ENCODE measurements at places on chromosomes 3 and 15. TPM values are rescaled to one million over a fixed set of nuclear protein-coding genes. Genes with fewer than 3 reads are reported as not detected.
A peak's percentile ranks its signal among the peaks of the same experiment; 100 is the strongest.

Gene ZKSCAN7
- 7.9 TPM for total RNA-seq

Gene LOXL1
- total RNA-seq, result 33.2 TPM

Gene MEIS2
- 50.9 TPM for total RNA-seq

Gene CLK3
- total RNA-seq, result 66.3 TPM

Gene OR5K2
- total RNA-seq, result not detected

Gene KPNA1
- 64.5 TPM for total RNA-seq

Gene TRIM42
- not detected for total RNA-seq

Gene CDHR4
- 0.54 TPM for total RNA-seq

Gene PGBD4
- total RNA-seq, result 1.8 TPM

Gene DPPA2
- total RNA-seq, result 0.19 TPM

DNA sequence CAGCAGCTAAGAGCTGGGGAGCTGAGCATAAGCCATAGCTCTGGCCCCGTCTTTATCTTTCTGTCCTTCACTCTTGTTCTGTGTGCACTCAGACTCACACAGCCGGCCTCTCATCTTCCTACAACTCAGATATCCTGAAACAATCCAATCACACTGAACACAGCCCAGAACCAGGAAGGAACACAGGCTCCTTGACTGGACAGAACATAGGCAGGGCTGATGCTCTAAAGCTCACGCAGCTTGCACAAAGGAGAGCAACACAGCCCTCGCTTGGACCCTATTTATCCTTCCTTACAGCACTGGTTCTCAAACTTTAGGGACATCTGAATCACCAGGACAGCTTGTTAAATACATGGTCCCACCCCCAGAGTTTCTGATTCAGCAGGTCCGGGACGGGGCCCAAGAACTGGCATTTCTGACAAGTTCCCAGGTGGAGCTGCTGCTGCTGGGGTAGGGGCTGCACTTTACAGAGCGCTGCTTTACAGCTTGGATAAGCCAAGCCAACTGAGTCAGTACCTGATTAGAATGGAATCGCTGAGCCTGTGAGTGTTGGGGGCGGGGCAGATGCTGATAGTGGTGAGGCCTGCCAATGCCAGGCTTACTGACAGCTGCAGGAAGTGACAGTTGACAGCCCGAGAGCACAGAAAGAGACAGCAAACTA is 65.1 kb downstream of the MRPL46 start:
- H3K36me3 ChIP-seq, result no peaks in the 10 kb centered on the region
- no peak for DNase-seq
- H3K27me3 ChIP-seq, result no peaks in the 10 kb centered on the region
- H3K4me3 ChIP-seq, result no peak overlapping the region
- H3K27ac ChIP-seq, result no peak overlapping the region

- H3K27ac ChIP-seq, result no peak overlapping the region
- H3K4me3 ChIP-seq, result no peak overlapping the region
- H3K36me3 ChIP-seq, result no peaks in the 10 kb centered on the region
- no peaks in the 10 kb centered on the region for H3K27me3 ChIP-seq
Observed at GRCh38 chr15:79122991-79123390, 32.4 kb upstream of the RASGRF1 start.

- H3K36me3 ChIP-seq, result no peaks in the 10 kb centered on the region
- DNase-seq, result no peak
- no peak overlapping the region for H3K27ac ChIP-seq
- peaks cover 2% of the 10 kb centered on the region for H3K4me1 ChIP-seq
Observed at GRCh38 chr3:133871368-133872090, 24.2 kb downstream of the RAB6B start.

DNA sequence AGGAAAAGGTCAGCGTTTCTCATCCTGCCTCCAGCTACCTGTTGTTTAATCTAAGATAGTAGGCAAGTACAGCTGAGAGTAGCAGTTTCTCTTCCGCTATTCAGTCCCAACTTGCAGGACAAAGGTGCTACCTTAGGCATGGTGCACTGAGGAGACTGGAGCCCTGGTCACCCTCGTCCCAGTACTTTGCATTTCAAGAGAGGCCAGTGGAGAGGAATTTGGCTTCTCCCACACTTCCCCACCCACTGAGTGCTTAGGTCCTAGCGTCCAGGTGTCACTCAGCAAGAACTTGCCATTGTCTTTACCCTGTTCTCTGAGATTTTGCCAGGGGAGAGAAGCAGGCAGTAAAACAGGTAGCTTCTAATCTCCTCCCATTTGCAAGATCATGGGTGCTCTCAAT is 12.5 kb upstream of the RPN1 start:
- H3K4me3 ChIP-seq, result no peak overlapping the region
- H3K4me1 ChIP-seq, result no peaks in the 10 kb centered on the region
- no peak for DNase-seq
- H3K27ac ChIP-seq, result no peak overlapping the region
- H3K36me3 ChIP-seq, result no peaks in the 10 kb centered on the region

GRCh38 chr3:64664397-64664796 is 23.4 kb downstream of the ADAMTS9 start:
- DNase-seq, result no peak
- H3K36me3 ChIP-seq, result no peaks in the 10 kb centered on the region
- peaks cover 14% of the 10 kb centered on the region for H3K4me1 ChIP-seq
- H3K27ac ChIP-seq, result peak overlapping the region; percentile 75

DNA sequence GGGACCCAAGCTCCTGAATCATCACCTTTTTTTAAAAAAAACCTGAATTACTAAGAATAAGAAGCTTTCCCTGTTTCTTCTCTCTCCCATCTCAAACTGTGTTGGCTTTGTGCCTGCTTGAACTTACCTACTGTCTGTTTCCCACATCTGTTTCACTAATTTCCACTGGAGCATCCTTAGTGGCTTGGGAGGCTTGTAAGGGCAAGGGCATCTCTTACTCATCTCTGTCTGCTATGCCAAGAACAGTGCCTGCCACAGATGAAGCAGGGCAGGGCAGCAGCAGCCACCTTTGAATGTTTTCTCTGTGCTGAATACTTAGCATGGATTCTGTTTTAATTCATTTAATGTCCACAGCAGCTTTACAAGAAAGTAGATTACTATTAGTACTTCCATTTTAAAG is 42.3 kb downstream of the SNRK start:
- H3K4me3 ChIP-seq, result no peak overlapping the region
- peaks cover 10% of the 10 kb centered on the region for H3K4me1 ChIP-seq
- no peak for DNase-seq
- no peaks in the 10 kb centered on the region for H3K36me3 ChIP-seq
- no peaks in the 10 kb centered on the region for H3K27me3 ChIP-seq
- H3K27ac ChIP-seq, result no peak overlapping the region

GRCh38 chr15:40160689-40161688 is at the start of gene BUB1B:
Gene BUB1B, plus strand, starts transcription at chr15:40161069. Its CDS starts 152 bp downstream, at chr15:40161221.
- H3K4me1 ChIP-seq, result no peaks in the 10 kb centered on the region
- DNase-seq, result peak; percentile 95
- H3K27me3 ChIP-seq, result no peaks in the 10 kb centered on the region
- no peaks in the 10 kb centered on the region for H3K36me3 ChIP-seq
- peak within 1 kb of the TSS; percentile 78 for H3K4me3 ChIP-seq

DNA sequence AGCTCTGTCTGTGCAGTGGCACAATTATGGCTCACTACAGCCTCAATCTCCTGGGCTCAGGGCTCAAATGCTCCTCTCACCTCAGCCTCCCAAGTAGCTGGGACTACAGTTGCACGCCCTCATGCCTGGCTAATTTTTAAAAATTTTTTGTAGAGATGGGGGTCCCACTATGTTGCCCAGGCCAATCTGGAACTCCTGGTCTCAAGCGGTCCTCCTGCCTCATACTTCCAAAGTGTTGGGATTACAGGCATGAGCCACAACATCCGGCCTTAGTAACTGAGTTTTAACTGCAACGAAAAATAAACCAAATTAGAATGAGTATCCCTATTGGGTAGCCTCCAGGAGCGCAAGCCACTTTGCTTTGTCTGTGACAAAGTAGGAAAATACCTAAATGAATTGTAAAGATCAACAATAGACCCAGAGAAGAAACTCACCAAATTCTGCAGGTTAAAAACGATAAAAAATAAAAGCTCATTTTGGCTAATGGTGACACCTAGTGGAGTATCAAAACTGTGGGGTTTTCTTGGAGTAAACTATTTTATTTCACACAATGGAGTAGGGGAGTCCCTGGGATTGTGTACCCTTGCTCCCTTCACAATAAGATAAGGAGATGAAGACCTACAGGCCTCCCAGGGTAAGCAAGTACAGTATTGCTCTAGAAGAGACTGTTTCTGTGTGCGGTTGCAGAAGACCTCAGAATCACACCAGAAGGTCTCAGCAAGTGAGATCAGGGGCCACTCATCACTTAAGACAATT is 21.0 kb upstream of the CA12 start:
- no peak for DNase-seq
- H3K27me3 ChIP-seq, result no peaks in the 10 kb centered on the region
- H3K27ac ChIP-seq, result no peak overlapping the region

DNA sequence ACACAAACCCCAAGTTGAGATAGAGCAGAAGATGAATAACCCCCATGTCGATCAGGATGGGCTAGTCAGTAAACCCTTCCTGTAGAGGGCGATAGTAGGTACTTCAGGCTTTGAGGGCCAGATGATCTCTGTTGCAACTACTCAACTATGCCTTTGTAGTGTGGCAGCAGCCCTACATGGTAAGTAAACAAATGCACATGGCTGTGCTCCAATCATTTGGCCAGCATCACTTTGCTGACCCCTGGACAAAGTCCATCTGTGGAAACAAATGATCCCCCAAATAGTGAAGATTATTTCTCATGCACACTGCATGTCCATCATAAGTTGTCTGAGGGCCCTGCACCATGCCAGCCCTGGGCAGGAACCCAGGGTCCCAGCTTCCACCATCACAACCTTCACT is 402.2 kb upstream of the PROK2 start:
- no peaks in the 10 kb centered on the region for H3K36me3 ChIP-seq
- no peaks in the 10 kb centered on the region for H3K27me3 ChIP-seq
- H3K27ac ChIP-seq, result no peak overlapping the region
- H3K4me1 ChIP-seq, result no peaks in the 10 kb centered on the region

DNA sequence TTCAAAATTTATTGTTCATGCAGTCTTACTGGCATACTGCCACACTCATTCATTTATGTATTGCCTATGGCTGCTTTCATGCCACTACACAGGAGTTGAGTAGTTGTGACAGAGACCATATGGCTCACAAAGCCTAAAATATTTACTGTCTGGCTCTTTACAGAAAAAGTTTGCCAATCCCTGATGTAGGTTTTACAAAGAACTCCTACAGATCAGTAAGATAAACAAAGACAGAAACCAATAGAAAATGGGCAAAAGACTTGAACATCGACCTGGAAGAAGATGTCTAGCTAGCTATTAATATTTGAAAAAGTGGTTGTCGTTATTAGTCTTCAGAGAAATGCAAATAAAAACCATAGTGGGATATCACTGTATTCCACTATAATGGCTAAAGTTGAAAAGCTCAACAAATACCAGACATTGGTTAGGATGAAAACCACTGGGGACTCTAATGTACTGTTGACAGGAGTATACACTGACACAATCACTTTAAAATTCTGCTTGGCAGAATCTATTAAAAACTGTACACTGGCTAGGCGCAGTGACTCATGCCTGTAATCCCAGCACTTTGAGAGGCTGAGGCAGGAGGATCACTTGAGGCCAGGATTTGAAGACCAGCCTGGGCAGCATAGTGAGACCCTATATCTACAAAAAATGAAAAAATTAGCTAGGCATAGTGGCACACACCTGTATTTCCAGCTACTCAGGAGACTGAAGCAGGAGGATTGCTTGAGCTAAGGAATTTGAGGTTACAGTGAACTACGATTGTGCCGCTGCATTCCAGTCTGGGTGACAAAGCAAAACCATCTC is 87.7 kb downstream of the NEO1 start:
- H3K4me3 ChIP-seq, result no peak overlapping the region
- no peaks in the 10 kb centered on the region for H3K27me3 ChIP-seq
- no peaks in the 10 kb centered on the region for H3K4me1 ChIP-seq
- H3K36me3 ChIP-seq, result no peaks in the 10 kb centered on the region

GRCh38 chr3:115409596-115409995 is 213.7 kb upstream of the GAP43 start:
- no peak for DNase-seq
- H3K4me3 ChIP-seq, result no peak overlapping the region
- no peaks in the 10 kb centered on the region for H3K27me3 ChIP-seq

DNA sequence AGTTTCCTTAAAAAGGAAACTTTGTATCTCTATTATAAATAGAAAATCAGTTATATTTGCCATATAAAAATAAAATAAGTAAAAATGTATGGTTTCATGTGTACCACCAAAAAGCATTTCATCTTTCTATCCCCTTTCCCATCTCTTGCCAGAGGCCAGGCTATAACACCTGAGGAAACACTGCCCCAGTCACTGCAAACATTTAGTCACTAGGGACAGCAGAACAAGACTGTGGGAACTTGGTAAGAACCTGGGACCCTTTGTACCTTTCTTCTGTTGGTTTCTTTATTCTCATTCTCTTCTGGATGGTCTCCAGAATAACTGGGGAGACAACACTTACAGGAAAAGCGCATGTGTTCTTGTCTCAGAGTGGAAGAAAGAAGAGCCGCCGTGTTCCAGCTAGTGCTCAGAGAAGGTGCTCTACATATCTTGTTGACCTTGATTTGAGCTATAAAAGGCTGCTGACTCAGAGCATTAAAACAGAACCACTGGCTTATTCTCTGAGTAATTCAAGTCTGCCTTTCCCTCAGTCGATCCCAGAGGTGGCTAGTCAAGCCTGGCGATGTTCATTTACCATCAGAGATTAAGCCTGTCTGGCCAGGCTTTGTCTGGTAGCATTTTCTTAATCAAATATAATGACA is 361.6 kb downstream of the RBMS3 start:
- no peak for DNase-seq
- H3K27me3 ChIP-seq, result no peaks in the 10 kb centered on the region
- H3K4me1 ChIP-seq, result no peaks in the 10 kb centered on the region
- no peaks in the 10 kb centered on the region for H3K36me3 ChIP-seq

GRCh38 chr3:185734725-185735096 is 90.1 kb downstream of the IGF2BP2 start:
- H3K27me3 ChIP-seq, result no peaks in the 10 kb centered on the region
- DNase-seq, result no peak
- H3K4me3 ChIP-seq, result no peak overlapping the region
- H3K36me3 ChIP-seq, result no peaks in the 10 kb centered on the region
- H3K4me1 ChIP-seq, result no peaks in the 10 kb centered on the region

DNA sequence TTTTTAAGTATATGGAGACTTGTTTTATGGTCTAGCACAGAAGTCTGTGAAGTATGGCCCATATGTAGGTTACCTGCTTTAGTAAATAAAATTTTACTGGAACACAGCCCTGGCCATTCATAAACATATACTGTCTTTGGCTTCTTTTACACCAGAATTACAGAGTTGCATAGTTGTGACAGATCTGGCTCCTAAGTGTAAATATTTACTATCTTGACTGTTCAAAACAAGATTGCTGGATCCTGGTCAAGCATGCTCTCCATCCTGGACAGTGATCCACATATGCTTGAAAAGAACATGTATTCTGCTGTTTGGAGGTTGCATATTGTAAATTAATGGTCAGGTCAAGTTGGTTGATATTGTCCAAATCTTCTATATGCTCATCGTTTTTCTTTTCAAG is 57.9 kb downstream of the STT3B start:
- no peaks in the 10 kb centered on the region for H3K4me1 ChIP-seq
- no peak for DNase-seq
- H3K27ac ChIP-seq, result no peak overlapping the region
- no peak overlapping the region for H3K4me3 ChIP-seq
